Activated gamma-delta T cell treated with Interleukin-2 at 50 U/mL for 16 hours (primary cell): ENCODE measurements at places on chromosomes 3 and 15.

DNA sequence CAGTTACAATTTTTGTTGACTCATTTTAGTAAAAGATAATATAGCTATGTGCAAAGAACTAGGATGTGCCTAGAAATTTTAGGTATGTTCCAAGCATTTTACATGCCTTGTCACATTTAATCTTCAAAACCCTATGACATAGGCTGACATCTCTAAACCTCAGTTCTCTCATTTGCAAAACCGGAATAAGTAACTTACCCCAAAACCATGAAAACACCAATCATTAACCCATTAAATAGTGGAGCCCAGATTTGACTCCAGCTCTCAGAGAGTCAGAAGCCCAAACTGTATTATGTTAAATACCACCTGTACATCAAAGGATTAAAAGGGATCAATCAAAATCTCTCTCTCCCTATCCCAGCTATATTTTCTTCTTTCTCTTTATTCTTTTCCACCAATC lies 36.6 kb downstream of the GSK3B start:
- DNase-seq: no peak

DNA sequence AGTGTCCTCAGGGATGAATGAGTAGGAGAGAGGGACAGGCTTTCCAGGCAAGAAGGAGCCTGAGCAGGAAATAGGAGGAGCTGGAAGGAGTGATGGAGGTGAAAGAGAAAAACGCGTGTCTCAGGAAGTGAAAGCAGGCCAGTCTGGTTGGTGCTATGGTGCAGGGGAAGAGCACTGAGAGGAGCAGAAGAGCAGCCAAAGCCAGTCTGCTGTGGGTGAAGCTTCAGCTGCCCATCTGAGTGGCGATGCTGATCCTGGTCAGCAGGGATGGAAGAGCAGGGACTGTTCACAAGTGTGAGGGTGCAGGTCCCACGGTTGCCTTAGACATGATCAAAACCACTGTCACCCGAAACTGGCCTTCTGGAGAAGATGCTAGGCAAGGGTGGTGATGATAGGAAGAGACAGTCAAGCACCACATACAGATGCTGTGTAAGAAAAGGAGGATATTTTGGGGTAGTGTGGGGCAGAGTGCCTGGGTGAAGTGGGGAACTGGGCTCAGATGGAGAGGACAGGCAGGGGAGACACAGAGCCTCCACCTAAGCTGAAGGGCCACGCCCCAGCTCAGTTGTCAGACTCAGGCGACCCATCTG lies 5.5 kb upstream of the KY start:
- no peak for DNase-seq

- DNase-seq: no peak
Observed at GRCh38 chr3:58462829-58463180, 29.1 kb upstream of the KCTD6 start.

DNA sequence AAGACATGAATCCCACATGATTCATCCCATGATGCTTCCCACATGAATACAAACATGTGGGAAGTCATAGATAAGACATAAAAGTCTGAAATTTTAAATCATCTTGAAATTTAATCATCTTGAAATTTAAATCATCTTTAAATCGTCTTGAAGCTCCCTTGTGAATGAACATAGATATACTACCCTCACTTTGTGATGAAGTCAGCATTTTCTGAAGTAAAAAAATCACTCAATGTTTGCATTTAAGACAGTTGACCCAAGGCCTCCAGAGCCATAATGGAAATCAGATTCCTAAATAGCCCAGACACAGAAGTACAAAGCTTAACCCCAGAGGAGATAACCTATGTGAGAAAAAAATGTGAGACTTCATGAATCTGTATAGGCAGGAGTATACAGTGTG lies 279.4 kb downstream of the ZBBX start:
- no peak for DNase-seq

DNA sequence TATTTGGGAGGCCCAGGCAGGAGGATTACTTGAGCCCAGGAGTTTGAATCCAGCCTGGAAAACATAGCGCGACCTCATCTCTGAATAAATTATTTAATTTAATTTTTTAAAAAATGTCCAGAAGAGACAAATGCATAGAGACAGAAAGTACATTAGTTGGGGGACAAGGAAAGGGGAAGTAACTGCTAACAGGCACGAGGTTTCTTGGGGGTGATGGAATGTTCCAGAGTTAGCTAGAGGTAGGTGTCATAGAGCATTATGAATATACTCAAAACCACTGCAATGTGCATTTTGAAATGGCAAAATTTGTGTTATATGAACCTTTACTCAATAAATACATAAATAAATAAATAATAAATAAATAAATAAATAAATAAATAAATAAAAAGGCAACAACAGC lies 31.7 kb upstream of the CYP11A1 start:
- DNase-seq: no peak
